ENCODE measurements at places on chromosomes 11 and 22.
A peak's percentile ranks its signal among the peaks of the same experiment; 100 is the strongest.

DNA sequence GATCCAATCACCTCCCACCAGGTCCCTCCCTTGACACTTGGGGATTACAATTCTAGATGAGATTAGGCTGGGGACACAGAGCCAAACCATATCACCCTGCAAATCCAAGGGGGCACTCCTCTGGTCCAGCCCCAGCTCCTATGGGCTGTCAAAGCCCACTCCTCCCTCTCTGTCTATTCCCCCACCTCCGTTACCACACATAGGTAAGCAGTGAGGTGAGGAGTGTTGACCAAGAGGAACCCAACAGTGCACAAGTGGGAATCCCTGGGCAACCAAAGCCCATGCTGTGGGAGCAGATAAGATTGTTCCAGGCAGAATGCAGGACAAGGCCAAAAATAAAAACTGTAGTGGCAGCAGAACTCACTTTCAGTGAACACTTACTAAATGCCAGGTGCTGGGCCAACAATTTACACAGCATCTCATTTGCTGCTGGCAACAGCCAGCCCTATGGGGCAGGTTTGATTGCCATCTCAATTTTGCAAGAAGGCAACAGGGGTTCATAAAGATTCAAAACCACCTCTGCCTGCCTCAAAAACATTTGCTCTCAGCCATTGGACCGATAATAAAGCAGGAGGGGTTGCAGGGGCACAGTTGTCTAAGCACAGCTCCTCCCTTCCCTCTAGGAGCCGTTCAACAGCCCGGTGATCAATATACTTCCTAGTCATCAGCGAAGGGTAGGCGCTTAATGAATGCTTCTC, 8.9 kb downstream of the SDF2L1 start:
- DNase-seq: no peak

DNA sequence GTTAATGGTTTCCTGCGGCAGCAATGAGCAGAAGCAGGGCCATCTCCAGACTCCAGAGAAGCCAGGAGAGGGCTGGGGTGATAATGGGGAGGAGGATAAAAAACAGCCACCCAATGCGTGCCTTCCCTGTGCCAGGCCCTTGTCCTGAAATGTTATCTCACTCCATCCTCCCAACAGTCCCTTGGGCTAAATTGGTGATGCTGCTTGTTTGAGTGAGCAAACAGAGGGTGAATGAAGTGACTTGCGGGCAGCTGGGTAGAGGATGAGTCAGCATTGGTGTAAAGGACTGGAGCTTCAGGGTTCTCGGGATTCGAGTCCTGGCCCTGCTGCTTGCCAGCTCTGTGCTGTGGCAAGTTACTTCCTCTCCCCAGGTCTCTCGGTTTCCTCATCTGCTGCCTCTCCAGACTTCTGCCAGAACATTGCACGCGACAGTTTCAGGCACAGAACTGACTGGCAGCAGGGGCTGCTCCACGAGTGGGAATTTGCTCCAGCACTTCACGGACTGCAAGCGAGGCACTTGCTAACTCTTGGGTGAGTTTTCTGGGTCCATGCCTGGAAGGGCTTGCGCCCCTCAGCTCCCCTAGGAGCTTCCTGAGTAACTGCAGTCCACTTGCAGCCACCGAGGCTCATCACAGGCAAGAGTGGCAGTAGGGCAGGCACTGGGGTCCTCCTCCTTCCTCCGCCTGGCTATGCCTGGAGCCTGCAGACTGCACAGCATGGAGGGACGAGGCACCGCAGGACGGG, at the start of gene P2RY6:
TSS of gene P2RY6 (plus strand) at position 403 of the 744 bp plus-strand sequence. CDS start 24,181 bp downstream, outside the sequence.
- peak; percentile 93 for DNase-seq

DNA sequence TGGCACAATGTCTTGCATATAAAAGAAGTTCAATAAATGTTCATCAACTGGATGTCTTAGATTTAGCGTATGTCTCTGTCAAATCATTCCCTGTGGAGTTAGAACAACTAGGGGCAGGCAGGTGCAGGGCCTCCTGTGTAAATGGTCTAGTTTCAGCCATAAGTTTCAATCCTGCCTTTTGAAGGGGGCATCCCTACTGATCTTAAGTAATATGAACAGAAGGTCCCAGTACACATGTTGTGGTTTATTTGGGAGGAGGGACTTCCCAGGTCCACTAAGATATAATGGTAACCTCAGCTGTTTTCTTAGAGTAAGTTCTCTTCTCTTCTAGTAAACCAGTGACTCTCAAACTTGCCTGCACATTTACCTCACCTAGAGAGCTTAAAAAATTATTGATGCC, 19.8 kb downstream of the TTC12 start:
- DNase-seq: no peak

GRCh38 chr22:28207281-28208030, 288.4 kb upstream of the PITPNB start:
- no peak for DNase-seq

GRCh38 chr11:134050541-134051383, 18.1 kb upstream of the JAM3 start:
- DNase-seq: peak; percentile 86

- no peak for DNase-seq
Measured at GRCh38 chr11:103729617-103730016, 306.8 kb upstream of the DDI1 start.

GRCh38 chr11:134544095-134544815, 132.2 kb upstream of the B3GAT1 start:
- no peak for DNase-seq

DNA sequence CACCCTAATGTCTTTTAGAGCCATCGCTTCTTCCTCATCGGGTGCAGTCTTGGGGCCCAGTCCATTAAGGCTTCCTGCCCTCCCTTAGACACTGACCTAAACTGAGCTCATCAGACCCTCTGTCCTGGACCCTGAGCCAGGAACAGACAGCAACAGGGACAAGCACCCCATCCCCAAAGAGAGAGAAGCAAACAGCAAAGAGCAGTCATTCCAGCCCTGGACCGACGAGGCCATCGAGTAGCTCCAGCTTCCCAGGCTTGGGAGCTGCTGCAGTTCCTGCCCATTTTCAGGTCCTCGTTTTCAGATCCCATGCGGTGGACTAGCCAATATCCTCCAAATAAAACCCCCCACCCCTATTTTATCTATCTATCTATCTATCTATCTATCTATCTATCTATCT, 25.8 kb upstream of the CACNG2 start:
- no peak for DNase-seq

DNA sequence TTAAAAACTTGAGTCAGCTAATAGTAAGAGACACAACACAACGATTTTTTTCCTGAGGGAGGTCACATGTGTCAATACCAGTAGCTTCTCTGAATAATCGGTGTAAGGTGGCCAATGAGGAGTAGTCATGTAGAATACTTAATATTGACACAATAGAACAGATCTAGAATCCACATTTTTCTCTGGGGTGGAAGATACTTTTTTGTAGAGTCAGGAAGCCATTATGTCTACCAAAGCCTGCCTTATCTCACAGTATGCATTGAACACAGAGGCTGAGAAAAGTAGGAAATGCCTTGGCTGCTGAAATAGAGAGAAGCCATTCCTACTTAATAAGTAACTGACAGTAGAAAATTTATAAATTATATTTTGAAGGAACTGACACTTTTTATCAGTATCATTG, 725.0 kb downstream of the METTL15 start:
- no peak for DNase-seq

GRCh38 chr11:114384487-114384886, 15.8 kb downstream of the C11orf71 start:
- DNase-seq: no peak

DNA sequence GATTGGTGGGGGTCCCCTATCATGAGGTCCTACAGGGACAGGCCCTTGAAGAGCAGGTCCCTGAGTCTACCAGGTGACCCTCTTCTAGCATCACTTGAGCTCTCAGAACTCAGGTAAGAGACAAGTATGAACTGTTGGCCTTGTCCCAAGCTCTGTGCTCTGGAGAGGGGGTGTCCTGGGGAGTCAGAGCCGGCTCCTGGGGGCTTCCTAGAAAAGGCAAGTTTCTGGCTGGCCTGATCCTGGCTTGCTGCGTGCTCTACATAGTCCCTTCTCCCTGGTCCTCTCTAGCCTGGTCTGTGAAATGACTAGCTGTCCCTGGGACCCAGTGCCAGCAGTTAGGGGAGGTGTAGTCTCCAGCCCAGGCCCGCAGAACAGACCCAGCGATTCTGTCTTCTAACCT, 11.4 kb downstream of the ATG16L2 start:
- no peak for DNase-seq

DNA sequence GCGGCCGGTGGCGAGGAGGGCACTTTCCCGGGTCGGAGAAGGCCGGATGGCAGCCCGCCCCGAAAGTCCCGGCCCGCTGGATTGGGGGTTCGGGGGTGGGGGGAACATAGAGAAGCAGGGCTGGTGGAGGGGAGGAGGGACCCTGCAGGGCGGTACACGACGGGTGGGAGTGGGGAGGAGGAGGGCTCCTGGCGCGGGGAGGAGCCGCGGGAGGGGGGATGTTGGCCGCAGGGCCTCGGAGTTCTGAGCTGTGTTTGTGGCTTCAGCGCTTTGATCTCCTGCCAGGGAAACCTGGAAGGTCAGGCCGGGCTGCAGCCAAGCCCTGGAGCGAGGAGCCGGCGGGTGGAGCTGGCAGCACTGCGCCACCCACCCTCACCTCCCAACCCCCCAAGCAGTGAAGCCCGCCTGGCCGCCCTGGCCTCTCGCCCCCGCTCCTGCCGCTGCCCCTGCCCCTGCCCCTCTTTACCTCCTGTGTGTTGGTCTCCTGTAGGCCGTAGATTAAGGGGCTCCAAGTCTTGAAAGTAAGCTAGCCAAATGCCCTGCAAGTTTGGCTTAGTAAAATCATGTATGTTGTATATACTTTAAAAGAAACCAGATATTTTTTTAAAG, 30.9 kb downstream of the C22orf31 start:
- no peak for DNase-seq

DNA sequence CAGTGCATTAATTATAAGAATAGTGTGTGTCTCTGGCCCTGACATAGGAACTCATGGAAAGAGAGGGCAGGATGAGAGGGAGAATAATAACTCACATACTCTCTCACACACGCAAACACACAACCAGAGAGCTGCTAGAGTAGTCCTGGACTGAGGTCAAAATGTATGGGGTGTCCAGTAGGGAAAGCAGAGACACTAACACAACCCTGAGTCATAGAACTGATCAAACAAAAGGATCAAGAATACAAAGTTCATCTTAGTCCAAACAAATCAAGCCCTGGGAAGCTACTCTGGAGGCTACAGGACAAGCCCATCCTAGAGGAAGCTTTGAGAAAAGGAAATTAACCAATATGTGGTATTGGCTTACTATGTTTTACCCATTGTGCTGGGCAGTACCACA, 178.5 kb upstream of the GUCY1A2 start:
- peak; percentile 66 for DNase-seq

GRCh38 chr11:113613619-113614018, 92.5 kb downstream of the TMPRSS5 start:
- no peak for DNase-seq

- DNase-seq: peak; percentile 84
Measured at GRCh38 chr22:37457093-37457893, 28.9 kb downstream of the MFNG start.

GRCh38 chr11:44008698-44009097, 39.1 kb upstream of the ACCSL start:
- peak; percentile 2 for DNase-seq

DNA sequence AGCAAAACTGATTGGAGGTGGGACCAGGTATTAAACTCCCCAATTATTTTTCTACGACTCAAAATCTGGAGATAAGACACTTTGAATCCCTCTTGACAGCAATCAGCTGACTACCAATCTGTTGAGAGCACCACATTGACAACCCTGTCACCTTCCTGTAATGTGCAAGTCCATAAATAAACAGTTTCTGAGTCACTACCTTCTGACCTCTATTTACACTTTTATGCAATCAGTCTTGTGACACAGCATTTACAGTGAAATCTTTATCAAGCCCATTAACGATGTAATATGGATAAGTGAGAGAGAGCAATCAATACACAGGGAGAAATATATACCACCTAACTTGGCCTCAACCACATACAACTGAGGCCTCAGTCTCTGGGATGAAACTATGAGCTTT, 283.7 kb upstream of the ANO5 start:
- no peak for DNase-seq

DNA sequence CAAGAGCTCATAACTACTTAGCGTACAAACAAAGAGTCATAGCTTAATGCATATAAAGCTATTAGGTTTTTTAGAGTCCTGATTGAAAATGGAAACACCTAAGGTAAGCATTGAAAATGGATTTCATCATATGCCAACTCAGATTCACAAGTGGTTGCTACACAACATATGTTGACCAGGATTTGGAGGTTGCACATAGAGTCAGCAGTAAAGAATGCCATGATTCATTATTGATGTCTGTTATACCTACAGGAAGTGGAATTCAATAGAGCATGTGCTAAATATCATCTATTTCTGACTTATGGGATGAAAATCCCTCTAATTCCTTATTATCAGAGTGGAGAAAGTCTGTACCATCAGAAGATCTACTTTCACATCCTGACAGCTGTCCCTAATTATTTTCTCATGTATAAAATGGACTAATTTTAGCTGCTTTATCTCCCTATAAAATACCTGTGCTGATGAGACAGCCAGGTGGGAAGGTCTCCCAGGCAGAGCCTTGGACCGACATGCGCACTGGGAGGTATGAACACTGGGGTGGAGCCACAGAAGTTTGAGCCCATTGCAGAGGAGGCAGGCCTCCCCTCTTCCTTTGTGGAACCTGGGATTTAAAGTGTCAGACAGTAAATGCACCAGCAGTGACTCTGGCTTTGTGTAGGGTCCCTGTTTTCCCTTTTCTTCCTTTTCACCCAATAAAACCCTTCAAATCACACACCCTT, 204.2 kb downstream of the AASDHPPT start:
- no peak for DNase-seq

GRCh38 chr11:11135820-11136476, 217.1 kb downstream of the CSNK2A3 start:
- DNase-seq: peak; percentile 65
